ENCODE measurements at places on chromosomes 2 and 18.

DNA sequence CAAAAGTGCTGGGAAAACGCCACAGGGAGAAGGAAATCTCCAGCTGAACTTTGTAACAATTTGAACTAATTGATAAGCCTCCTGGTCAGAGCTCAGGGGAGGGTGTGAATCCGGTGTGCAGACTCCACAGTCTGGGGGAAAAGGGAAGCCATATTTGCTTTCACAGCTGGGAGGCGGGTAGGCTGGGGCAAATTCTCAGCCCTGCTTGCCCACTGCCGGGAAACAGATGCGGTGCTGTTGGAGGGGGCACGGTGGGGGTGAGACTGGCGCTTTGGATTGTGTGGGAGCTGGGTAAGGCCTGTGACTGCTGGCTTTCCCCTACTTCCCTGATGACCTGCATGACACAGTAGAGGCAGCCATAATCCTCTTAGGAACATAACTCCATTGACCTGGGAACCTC, 134.8 kb downstream of the ADCYAP1 start:
- no peak for DNase-seq

DNA sequence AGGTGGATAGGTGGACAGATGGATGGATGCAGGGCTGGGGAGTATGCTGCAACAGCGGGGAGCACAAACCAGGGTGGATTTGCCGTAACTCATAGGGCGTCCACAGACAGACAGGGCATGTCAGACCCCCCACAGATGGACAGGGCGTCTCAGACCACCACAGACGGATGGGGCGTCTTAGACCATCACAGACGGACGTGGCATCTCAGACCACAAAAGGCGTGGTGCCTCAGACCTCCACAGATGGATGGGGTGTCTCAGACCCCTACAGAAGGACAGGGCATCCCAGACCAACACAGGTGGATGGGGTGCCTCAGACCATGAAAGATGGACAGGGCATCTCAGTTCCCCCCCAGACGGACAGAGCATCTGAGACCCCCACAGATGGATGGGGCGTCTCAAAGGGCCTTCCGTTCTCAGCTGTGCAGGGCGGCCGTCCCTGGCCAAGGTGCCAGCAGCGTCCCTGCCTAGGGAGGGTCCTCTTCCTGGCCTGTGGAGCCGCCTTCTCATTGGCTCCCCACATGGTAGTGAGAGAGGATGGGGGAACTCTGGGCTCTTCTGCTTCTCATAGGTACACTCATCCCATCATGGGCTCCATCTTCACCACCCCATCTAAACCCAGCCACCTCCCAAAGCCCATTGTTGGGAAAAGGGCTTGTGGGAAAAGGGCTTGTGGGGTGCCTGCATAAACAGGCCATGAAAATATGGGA, 2.1 kb downstream of the ANKMY1 start:
- DNase-seq: no peak

DNA sequence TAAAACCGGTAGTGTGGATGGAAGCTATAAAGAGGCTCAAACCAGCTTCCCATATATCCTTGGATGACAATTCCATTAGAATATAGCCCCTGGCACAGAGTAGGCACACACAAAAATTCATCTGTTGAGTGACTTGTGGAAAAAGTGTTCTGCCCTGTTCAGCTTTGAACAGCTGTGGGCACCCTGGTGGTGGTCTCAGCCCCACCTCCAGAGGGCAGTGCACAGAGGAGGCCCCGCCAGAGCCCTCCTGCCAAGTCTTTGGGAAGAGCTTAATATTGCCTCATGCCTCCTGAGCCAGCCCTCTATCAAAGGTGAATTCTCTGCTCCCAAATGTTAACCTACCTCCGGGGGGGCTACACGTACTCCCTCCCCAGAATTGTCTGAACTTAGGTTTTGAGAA, 30.4 kb downstream of the EPAS1 start:
- no peak for DNase-seq

GRCh38 chr2:231294116-231294515, 95.7 kb downstream of the ARMC9 start:
- no peak for DNase-seq

DNA sequence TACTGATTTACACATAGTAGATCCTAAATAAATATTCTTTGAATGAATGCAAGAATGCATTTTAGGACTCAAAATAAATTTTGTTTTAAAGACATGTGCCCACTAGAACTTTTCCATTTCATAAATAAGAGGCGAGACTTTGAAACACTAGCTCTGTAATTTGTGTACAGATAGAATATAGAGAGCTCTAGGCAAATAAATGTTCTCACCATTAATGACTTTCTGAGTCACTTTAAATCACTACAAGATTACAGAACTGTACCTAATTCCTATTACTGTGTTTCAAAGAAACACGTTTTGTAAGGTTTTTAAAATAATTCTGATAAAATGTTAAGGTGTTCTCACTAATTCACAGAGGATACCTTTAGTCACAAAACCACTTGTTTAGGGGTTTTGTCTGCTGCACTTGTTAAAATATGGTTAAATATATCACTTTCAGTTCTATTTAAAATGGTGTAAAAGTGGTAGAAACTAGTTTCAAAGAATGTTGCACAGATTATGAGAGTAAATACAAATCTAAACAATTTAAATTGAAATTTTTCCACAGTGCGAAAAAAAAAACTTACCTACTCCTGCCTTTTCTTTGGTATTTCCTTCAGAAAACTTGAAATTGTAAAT, 158.7 kb upstream of the ZC3H15 start:
- no peak for DNase-seq

- DNase-seq: no peak
Observed at GRCh38 chr2:38293152-38293865, 83.8 kb downstream of the ATL2 start.

- no peak for DNase-seq
Observed at GRCh38 chr18:74479486-74480148, 16.5 kb upstream of the CNDP2 start.

- no peak for DNase-seq
Observed at GRCh38 chr2:172294983-172295382, 132.4 kb upstream of the ITGA6 start.

DNA sequence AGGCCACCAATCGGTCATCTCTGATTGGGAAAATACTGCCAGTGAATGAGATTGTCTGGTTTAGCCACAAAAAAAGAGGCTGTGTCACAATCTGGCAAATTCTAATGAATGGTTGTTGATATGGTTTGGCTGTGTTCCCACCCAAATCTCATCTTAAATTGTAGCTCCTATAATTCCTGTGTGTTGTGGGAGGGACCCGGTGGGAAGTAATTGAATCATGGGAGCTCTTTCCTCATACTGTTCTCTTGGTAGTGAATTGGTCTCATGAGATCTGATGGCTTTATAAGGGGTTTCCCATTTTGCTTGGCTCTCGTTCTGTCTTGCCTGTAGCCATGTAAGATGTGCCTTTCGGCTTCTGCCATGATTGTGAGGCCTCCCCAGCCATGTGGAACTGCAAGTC, 838.3 kb downstream of the SLC4A3 start:
- DNase-seq: no peak

DNA sequence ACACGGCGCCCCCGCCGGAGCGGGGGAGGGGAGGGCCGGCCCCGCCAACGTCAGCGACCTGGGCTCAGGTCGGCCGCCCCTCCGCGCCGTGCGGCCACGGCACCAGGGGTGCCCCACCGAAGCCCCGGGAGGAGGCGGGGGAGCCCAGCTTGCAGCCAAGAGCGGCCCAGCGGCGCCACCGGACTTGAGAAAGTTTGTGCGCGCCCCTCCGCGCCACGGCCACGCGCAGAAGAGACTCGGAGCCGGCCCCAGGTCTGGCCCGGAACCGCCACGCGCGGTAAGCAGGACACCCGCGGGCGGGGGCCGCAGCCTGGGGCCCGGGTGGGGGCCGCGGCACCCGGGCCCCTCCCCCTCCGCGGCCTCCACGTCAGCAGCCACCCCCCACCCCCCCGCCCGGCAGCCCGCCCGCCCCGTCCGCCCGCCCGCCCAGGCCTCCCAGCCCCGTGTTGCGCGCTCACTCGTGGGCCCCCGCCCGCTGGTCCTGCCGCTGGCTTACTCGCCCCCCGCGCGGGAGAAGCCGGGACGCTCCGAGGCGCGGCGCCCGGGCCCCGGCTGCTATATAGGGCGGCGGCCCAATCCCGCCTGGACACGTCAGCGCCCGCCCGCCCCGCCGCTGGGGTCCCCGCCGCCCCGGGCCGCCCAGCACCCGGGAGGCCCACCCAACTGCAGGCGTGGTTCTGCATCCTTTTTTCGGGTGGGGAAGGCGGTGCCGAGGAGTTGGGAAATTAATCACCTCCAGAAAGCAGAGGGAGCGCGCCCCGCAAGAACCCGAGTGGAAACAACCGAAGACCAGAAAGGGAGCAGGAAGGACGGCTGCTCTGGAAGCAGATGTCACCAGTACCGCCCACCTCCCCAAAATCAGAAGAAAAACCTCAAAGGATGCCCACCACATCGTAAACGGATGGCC, 42.9 kb downstream of the HDLBP start:
- DNase-seq: peak; percentile 34

DNA sequence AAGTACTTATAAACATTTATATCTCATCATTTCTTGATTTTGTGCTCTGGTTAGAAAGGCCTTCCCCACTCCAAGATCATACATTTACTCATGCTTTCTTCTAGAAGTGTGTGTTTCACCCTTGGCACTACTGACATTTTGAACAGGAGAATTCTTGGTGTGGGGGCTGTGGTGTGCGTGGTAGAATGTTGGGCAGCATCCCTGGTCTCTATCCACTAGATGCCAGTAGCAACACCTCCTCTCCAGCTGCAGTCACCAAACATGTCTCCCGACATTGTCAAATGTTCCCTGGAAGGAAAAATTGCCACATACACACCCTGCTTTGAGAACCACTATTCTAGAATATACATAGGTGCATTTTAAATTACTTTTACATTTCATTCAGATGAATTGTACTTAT, 8.7 kb upstream of the TGIF1 start:
- DNase-seq: no peak

GRCh38 chr18:54606835-54607212, 15.8 kb downstream of the DYNAP start:
- no peak for DNase-seq

DNA sequence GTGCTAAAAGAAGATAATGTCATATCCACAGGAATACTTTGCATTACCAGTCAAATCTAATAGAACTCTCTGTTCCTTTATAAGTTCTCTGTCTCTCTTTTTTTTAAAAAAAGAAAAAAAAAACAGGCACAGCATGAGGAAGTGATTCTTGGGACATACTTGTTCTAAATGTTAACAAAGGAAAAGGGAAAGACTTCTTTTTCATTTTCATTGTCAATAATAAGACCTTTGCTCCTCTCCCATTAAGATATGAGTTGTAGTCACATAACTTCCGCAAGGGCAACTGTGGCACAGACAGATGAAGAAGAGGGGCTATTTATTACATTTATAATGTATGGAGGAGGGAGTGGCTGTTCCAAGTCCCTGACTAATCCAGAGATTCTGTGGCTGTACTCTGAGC, 4.7 kb downstream of the CD302 start:
- no peak for DNase-seq

- DNase-seq: no peak
Observed at GRCh38 chr2:83595121-83595690, 863.9 kb downstream of the SUCLG1 start.

GRCh38 chr2:105380432-105381100, 18.3 kb downstream of the FHL2 start:
- no peak for DNase-seq

GRCh38 chr2:202976809-202977208, 37.9 kb upstream of the NBEAL1 start:
- DNase-seq: no peak

GRCh38 chr2:147575106-147575505, 269.7 kb upstream of the ACVR2A start:
- DNase-seq: no peak

- no peak for DNase-seq
Observed at GRCh38 chr2:46383784-46384456, 86.7 kb downstream of the EPAS1 start.

DNA sequence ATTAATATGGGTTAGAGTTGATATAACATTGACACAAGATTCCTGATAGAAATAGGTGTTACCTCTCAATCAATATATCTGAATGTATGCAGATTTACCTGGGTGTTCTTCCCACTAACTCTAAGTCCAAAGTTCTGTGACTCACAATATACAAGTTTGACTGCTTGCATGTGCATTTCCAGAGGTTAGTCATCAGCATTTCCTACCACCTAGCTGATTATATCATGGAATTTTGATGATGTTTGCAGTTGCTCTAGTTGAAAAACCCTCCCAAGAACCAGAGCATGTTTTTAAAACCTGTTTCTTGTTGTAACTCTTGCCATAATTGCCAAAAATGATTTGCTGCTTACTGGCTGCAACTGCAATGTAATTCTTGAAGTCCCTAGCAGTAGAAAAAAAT, 15.0 kb upstream of the DSG1 start:
- no peak for DNase-seq

- no peak for DNase-seq
Observed at GRCh38 chr2:168457190-168457895, 1.3 kb downstream of the CERS6 start.

GRCh38 chr2:10531874-10532637, 83.9 kb upstream of the ODC1 start:
- DNase-seq: no peak

DNA sequence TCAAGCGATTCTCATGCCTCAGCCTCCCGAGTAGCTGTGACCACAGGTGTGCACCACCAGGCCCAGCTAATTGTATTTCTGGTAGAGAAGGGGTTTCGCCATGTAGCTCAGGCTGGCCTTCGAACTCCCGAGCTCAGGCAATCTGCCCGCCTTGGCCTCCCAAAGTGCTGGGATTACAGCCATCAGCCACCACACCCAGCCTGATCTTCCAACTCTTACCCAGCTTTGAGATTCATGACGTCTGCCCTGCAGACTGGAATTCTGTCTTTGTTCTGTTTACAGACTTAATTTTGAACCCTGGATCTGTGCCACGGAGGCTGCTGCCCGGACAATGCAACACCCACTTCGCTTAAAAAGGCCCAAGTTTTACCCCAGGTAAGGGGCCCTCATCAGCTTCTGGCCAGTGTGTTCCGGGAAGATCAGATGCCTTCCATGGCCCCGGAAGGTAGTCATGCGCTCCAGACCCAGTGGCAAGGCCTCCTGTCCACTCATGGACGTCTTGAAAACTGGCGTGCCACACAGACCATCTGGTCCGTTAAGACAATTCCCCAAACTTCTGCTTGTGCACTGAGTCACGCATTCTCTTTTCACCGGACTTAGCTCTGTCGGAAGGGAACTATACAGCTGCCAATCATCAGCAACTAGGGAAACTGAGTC, 5.5 kb downstream of the PXDN start:
- no peak for DNase-seq

- no peak for DNase-seq
Observed at GRCh38 chr2:68039317-68039716, 23.5 kb downstream of the C1D start.

DNA sequence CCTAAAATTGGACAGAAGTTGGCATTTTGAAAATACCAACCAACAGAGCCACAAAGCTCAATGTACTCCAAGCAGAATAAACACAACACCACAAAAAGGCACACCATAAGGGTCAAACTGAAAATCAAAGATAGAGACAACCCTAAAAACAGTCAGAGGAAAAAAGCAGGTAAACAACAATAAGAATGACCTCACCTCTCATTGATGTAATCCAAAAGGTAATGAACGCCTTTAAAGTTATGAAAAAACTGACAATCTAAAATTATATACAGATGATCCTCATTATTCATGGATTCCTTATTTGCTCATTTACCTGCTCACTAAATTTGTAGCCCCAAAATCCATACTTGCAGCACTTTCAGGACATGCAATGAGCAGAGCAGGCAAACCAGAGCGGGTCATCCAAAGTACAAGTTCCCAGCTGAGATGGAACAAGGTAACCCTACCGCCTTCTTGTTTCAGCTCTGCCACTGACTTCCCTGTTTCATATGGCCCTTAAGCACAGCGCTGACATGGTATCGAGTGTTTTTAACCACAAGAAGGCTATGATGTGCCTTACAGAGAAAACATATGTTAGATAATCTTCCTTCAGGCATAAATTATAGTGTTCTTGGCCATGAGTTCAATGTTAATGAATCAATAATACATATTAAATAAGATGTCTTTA, 17.0 kb downstream of the RTN4 start:
- no peak for DNase-seq

Measured in effector memory CD8-positive, alpha-beta T cell (primary cell).